Prostate gland (tissue), 2 donors: ENCODE measurements at places on chromosomes 6 and 20.

DNA sequence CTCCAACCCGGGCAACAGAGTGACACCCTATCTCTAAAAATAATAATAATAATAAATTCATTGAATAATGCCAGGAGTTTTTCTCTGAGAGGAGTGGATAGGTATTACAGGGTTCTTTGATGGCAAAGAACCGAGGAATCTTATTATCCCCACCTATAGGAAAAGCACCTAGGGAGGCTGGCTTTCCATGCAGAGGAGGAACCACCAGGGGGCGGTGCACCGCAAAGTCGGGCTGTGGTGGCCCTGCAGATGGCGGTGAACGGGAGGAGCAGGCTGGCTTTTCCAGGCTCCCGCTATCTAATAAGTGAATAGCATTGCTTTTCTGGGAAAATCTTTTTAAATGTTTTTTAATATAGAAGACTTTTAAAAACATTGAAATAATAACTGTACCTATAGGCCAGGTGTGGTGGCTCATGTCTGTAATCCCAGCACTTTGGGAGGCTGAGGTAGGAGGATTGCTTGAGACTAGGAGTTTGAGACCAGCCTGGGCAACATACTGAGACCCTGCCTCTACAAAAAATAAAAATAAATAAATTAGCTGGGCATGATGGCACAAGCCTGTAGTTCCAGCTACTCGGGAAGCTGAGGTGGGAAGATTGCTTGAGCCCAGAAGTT is 864.2 kb downstream of the KIF16B start:
- no peak for DNase-seq

DNA sequence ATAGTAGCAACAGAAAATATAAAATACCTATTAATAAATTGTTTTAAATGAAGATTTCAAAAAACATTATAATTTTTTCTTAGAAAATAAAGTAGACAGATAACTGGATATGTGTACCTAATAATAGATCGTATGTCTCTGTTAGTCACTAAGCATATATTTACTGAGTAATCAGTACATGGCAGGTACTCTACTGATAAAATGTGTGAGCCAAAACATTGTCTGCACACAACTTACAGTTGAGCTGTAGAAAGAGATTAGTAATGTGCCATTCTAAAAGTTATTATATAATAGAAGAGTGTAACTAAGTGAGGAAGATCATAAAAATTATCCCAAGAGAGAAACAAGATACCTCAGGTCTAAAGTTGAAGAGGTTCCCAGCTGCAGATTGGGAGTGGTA is 929.9 kb upstream of the EPHA7 start:
- no peak for DNase-seq

DNA sequence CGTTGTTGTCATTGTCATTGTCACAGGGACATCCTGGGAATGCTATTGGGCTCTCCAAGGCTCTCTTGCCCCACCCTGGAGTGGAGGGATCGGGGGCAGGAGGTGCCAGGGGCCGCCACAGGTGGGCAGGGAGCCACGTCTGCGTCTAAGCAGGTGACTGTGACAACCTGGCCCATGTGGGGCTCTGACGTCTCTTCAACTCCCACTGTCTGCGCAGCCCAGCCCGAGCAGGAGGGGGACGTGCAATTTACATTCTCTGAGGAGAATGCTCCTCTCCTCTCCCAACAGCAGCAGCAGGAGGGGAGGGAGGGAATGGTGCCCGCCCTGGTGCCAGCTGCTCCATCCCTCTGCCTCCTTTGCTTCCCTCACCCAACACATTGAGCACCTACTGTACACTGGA is 50.1 kb downstream of the GRM4 start:
- no peak for DNase-seq

DNA sequence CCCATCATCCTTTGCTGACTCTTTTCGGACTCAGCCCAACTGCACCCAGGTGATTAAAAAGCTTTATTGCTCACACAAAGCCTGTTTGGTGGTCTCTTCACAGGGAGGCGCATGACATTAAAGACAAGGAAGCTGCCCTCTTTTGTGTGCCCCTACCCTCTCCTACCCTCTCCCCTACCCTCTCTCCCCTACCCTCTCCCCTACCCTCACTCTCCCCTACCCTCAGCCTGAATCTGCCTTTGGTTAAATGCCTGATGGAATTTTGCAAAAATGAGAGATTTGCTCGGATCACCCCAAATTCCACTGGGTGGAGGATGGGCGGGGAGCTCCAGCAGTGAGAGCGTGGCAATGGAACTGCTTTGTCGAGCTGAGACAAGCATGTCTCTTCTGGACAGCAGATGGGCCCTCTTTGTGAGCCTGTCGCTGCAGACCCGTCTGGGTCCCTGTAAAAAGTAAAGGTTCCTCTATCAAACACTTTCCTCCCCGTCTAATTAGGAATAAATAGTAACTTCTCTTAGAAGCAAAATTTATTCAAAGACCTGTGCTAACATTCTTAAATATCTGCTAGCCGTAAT is 76.4 kb upstream of the MLN start:
- DNase-seq: no peak

DNA sequence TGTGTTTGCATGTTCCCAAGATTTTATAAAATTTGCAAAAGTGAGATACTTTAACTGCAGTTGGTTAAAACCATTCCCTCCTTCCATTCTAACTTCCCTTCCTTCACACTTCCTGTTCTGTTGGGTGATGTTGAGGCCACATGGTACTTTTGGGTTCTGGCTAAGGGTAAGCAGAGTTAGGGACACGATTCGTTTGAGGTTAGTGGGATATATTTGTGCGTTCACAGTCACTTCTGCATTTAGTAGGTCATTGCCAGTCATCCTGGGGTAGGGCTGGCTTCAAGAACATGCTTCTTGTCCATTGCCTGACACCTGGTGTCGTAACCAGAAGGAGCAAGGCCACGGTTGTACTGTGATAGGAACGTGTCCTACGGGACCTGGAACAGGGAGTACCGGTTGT is 340.1 kb downstream of the ZFAND3 start:
- DNase-seq: no peak

- DNase-seq: no peak
Observed at GRCh38 chr6:129607581-129608186, 102.3 kb downstream of the ARHGAP18 start.

DNA sequence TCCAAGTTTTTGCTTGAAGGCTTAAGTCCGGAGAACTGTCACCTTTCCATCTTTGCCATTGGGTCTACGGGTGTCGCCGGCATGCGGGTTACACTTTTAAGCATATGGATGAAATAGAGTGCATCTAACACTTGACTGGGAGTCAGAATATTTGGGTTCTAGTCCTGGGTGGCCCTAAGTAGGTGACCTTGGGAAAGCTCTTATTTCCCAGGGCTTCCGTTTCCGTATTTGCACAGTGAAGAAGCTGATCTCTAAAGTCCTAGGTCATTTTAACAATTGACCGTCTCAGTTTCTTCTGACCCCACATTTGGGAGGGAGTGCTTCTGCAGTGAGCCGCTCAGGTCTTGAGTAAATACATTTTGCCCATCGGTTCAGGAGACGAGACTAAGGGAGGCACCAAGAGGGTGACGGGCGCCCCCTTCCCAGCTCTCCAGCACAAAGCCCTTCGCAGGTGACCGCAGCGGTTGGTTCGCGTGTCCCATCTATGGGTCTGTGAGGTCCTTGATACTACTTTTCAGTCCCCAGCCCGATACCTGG is 651 bp upstream of the BLTP3A start:
- peak; percentile 47 for DNase-seq

- no peak for DNase-seq
Observed at GRCh38 chr6:26170181-26170580, 83.0 kb downstream of the HFE start.

- DNase-seq: no peak
Observed at GRCh38 chr20:53879048-53879684, 191.2 kb downstream of the BCAS1 start.

- no peak for DNase-seq
Observed at GRCh38 chr6:169997930-169998218, 246.5 kb downstream of the ERMARD start.

GRCh38 chr20:63695424-63696305 is 787 bp upstream of the TNFRSF6B start:
- no peak for DNase-seq

GRCh38 chr6:134840086-134840867 is 109.6 kb downstream of the ALDH8A1 start:
- DNase-seq: no peak

DNA sequence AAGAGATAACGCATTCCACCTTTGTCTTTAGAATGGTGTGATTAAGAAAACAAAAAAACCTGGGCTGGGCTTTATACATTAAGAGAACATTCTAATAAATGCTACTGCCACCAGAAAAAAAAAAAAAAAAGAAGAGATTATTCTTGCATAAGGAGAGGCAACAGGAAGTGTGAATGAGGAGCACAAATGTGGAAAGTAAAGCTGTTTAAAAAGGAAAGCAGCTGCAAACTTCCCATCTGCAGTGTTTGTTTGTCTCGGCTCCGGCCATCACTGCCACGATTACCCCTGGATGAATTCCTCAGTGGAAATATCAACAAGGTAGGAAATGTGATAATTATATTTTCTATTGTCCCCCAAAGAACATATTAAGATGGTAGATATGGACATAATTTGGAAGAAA is 223.9 kb downstream of the PHF3 start:
- DNase-seq: no peak
